PC-9 (cell line): ENCODE measurements at places on chromosomes 12 and 14.

- DNase-seq: no peak
Measured at GRCh38 chr14:34538871-34539406, 562 bp downstream of the EAPP start.

DNA sequence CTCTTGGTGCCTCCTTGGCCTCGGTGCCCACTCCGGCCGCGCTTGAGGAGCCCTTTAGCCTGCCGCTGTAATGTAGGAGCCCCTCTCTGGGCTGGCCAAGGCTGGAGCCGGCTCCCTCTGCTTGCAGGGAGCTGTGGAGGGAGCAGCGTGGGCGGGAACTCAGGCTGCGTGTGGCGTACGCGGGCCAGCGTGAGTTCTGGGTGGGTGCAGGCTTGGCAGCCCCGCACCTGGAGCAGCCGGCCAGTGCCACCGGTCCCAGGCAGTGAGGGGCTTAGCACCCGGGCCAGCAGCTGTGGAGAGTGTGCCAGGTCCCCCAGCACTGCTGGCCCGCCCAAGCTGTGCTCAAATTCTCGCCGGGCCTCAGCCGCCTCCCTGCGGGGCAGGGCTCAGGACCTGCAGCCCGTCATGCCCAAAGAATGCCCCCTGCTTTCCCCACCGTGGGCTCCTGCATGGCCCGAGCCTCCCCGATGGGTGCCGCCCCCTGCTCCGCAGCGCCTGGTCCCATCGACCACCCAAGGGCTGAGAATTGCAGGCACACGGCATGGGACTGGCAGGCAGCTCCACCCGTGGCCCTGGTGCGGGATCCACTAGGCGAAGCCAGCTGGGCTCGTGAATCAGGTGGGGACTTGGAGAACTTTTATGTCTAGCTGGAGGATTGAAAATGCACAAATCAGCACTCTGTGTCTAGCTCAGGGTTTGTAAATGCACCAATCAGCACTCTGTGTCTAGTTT is 129.2 kb downstream of the PAWR start:
- DNase-seq: no peak

- no peak for DNase-seq
Measured at GRCh38 chr14:67429510-67430205, 17.7 kb upstream of the PLEK2 start.

DNA sequence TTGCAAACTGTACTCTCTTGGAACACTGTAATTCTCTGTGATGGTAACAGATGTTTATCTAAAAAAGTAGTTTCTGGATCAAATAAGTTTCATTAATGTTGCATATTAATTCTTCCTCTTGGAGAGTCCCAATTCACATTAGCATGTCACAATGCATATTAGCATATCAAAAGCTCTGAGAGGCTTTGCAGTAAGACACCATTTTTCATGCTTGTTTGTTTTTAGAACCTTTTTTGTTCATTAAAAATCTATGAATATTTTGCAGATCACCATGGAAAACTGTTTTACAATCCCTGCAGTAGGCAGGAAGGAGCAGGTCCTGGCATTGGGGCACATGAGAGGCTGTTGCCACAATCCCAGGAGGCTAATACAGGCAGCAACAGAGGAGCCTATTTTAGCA is 180.7 kb downstream of the KCNH5 start:
- DNase-seq: no peak

DNA sequence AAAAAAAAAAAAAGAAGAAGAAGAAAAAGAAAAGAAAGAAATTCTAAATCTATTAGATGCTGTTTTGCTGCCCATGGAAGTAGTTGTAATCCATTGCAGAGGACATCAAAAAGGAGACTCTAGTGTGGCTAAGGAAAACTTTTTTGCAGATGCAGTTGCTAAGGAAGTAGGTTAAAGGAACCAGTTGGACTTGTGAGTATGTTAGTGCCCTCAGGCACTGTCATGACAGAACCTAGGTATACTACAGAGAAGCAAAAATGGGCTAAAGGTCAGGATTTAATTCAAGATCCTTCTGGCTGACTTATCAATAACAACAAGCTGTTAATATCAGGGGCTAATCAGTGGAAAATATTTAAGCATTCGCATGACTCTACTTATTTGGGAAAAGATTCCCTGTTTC is 1571.6 kb upstream of the FLRT2 start:
- no peak for DNase-seq

GRCh38 chr14:79576424-79576823 is 634.9 kb downstream of the DIO2 start:
- DNase-seq: no peak

GRCh38 chr12:107368586-107368985 is 275.2 kb upstream of the CRY1 start:
- no peak for DNase-seq

DNA sequence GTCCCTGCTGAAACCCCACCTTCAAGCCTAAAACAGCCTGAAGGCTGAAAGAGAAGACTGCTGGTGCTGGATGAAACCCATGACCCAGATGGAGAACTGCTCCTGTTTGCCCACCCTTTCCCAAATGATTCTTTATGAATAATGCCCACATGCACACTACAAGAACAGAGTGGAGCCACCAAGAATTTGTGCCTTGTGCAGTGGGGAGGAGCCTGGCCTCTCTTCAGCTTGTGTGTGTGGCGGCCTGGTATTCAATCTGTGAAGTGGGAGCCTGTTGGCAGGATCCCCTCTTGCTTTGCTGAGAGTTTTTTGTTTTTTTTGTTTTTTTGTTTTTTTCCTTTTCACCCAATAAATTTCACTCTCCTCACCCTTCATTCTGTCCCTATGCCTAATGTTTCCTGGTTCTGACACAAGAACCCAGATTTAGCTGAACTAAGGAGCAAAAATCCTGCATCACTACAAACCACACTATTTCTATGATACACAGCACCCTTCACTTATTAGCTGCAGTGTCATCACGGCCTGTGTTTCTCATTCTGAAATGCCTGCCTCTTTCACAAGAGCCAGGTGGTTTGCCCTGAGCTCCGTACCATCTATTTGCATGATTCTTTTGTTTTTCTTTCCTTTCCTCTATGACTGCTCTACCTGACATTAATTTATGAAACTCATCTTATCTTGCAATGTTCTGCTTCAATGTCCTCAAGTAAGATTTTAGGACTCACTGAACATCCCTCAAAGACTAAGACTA is 585.5 kb upstream of the ATXN7L3B start:
- no peak for DNase-seq

GRCh38 chr12:94261119-94261518 is 112.7 kb downstream of the PLXNC1 start:
- no peak for DNase-seq
